ENCODE measurements at places on chromosomes 3 and 15.

DNA sequence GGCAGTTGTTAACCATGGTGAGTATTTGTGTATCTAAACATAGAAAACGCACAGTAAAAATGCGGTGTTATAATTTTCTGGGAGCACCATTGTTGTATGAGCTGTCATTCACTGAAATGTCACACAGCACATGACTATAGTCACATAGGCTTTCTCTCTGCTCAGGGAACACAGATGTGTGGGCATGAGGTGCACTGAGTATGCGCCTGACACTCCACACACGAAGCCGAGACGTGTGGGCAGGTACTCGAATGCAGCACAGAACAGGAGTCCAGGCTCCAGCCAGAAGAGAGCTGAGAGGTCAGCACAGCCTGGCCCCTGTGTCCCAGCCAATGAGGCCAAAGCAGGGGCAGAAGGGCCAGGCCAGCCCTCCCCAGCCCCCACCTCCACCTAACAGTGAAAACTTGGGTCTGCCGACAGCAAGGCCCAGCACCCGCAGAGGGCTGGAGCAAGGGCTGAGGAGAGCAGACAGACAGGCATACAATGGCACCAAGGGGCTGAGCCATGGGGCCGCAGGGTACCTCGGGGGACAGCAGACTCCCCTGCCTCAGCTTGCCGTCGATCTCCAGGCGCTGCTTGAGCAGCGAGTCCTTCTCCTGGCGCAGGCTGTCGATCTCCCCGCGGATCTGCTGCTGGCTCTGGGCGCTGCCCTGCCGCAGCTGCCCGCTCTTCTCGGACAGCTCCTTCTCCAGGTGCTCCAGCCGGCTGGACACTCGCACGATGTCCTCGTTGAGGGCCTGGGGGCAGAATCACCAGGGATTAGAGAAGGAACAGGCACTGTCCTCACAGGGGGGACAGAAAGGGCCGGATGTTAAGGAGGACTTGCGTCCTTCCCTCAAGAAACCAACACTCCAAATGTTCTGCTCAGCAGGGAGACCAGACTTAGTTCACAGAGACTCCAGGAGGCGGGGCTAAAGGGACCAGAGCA lies 24.0 kb downstream of the KIF7 start:
- DNase-seq: no peak

DNA sequence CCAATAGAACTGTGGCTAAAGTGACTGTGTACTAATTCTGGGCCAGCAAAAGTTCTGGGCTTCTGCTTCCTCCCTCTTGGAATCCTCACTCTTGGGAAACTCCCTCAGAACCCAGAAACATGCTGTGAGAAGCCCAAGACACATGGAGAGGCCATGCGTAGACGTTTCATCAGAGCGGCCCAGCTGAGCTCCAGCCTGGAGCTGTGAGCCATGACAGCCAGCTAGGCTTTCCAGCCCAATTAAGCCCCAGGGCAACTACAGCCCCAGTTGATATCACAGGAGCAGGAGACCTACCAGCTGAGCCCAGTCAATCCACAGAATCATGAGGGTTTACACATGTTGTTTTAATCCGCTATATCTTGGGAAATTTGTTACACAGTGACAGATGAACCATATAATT lies 43.6 kb upstream of the CNOT10 start:
- no peak for DNase-seq

DNA sequence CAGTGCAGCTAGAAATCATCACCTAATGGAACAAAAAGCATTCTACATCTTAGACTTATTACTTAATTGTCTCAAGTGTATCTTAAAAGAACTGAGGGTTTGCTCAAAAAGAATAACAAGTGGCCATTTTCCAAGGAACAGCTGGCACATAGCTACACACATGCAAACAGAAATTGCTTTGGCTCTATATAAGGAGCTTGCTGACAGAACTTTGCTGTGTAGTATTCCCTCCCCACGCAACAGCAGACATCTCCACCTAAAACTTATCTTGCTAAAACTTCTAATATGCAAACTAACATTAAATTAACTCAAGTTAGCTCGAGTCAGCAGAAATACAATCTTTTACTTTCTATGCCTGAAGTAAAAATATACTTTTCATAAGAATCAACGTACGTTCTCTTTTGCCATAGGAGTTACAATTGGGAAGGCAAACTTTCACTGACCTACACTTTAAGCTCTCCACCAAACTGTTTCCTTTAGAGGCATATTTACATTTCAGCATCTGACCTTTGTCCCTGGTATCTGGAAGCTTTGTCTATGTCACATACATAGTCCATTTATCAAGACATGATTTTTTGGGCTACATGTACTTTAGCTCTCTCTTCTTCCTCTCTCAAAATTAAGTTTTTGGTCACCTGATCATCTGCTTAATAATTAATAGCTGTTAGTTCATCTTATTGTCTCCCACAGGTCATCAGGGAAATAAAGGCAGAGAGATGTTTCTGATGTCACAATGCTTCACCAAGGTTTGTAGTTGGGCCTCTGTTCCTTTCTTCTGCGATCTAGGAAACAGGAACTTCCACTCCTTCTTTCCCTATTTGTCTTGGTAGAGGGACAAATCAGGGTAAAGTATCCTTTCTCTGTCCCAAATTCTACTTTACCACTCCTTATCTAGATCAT lies 163.4 kb upstream of the AGTR1 start:
- DNase-seq: no peak

GRCh38 chr15:39919748-39920509 lies at the start of gene GPR176:
GPR176 (minus strand) TSS chr15:39920266; CDS start chr15:39920026, 240 bp downstream.
- peak; percentile 30 for DNase-seq

- DNase-seq: no peak
These were observed 47.1 kb upstream of the MAPKBP1 start for GRCh38 chr15:41727143-41727542.

GRCh38 chr15:20355256-20355868 lies 186.2 kb downstream of the GOLGA6L6 start:
- no peak for DNase-seq
